Activated CD4-positive, alpha-beta memory T cell treated with anti-CD3 and anti-CD28 coated beads for 36 hours (primary cell): ENCODE measurements at places on chromosomes 1 and 21. TPM values are rescaled to one million over a fixed set of nuclear protein-coding genes. Genes with fewer than 3 reads are reported as not detected.
A peak's percentile ranks its signal among the peaks of the same experiment; 100 is the strongest.

- H3K4me3 ChIP-seq: no peak overlapping the region
- no peaks in the 10 kb centered on the region for H3K4me1 ChIP-seq
- H3K27me3 ChIP-seq: no peaks in the 10 kb centered on the region
- H3K36me3 ChIP-seq: no peaks in the 10 kb centered on the region
- no peak for DNase-seq
- H3K27ac ChIP-seq: no peak overlapping the region
These were observed 253.8 kb downstream of the KAZN start for GRCh38 chr1:14852291-14852690.

- H3K27ac ChIP-seq: no peak overlapping the region
- H3K4me1 ChIP-seq: peaks cover 44% of the 10 kb centered on the region
- H3K36me3 ChIP-seq: peaks cover 7% of the 10 kb centered on the region
These were observed 86.1 kb upstream of the BMP8A start for GRCh38 chr1:39405358-39405757.

DNA sequence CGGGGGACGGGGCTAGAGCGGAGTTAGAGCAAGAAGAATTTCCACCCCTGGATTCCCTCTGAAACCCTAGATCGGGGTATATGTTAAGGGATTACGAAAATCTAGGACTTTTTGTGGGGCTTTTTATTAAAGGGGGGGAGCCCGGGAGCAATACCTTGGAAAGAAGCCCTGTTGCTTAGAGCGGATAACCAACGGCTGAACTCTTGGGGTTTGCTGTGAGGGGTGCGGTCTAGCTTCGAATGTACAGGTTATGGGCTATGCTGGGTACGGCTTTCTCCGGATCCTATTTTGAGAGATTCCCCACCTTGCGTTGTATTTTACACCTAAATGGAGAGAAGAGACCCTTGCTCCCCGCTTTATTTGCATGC is 626 bp downstream of the DYRK3 start:
- DNase-seq: peak; percentile 23
- H3K4me1 ChIP-seq: peaks cover 25% of the 10 kb centered on the region
- peaks cover 5% of the 10 kb centered on the region for H3K27me3 ChIP-seq
- peaks cover 5% of the 10 kb centered on the region for H3K36me3 ChIP-seq
- no peak overlapping the region for H3K27ac ChIP-seq

The PPFIA4 gene
- total RNA-seq: 21.4 TPM

The PADI1 gene
- not detected for total RNA-seq
